ENCODE measurements at places on chromosomes 2 and 18.
A peak's percentile ranks its signal among the peaks of the same experiment; 100 is the strongest.

DNA sequence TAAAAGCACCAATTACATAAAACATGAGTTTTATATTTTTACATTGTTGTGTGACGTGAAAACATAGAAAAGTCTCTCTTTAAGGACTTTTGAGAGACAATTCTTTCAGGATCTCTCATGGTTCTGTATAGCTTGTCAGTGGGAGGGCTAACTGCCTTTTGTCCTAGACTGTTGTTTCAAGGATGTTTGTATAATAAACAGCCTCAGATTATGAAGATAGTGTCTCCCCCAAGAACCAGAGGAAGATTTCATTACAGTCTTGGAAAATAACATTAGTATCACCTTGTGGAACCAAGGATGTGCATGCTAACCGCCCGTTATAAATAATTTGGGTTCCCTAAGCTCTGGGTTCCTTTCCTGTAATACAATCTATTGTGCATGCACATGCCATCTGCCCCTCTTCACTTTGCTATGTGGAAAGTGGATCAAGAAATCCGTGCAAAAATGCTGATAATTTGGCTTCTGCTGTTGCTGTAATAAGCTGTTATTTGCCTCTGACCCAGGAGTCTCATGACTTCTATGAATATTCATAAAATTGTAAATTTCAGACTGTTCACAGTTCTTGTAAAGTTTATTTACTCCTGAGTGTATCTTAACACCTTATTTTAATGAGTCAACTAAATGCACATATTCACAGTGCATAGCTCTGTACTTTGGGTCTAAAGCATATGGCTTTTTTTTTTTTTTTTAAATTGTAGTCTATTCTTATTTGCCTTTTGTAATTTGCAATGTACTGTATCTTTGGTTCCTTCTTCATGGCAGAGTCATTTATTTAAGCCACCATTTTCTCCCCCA lies 265.5 kb downstream of the PTH2R start:
- DNase-seq, result no peak

- no peak for DNase-seq
Observed at GRCh38 chr2:201953880-201954279, 79.8 kb upstream of the FZD7 start.

GRCh38 chr2:233426619-233427342 lies 72.5 kb downstream of the DGKD start:
- DNase-seq, result peak; percentile 92

DNA sequence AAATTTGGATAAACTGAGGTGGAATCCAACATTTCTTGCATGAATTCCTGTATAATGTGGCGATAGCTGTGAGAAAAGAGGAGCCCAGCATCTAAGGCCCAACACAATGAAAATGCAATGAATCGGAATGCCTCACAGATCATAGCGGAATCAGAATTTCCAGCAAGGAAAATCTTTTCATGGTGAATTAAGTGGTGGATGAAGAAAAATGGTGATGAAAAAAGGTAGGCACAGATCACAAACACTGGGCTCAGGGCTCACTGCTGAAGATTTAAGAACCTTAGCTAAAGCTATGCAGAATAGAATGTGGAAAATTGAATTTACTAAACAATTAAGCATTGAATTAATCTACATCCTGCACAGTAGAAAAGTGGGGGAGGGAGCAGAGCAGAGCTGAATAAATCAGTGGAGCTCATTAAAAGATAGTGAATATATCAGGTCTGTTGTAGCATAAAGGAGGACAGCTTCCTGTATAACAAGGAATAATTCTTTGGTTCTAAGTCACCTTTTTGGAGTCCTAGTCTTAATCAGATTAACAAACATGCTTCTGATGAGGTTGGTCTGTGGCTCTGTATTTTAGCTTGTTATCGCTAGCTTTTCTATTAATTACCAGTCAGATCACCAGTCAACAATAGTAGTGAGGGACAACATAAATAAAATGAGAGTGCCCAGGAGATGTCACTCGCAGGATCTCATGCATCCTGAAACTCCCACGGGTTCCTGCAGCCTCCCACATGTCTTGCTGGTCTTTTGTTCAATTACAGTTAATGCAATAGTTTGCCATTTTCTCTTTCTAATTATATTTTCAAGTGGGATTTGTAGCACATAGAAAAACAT lies 27.0 kb downstream of the MEIS1 start:
- DNase-seq, result no peak

GRCh38 chr2:3282056-3282998 lies 95.3 kb downstream of the EIPR1 start:
- no peak for DNase-seq

DNA sequence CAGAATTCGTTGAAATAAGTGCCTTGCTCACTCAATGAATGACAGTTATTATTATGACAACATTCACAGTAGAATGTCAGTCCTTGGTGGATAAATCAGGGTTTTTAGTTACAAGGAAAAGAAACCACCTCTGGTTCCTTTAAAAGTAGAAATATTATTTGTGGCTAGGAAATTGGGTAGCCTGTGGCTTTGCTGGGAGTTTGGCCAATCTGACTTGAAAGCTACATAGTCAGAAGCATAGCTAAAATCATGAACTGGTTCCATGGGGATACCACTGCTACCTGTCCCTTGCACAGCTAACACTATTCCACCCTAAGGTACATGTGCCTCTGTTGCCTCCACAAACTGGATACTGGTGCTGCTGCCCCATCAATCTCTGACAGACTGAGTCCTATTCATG lies 12.8 kb upstream of the SMCHD1 start:
- DNase-seq, result no peak

- no peak for DNase-seq
Observed at GRCh38 chr2:216730871-216731270, 35.5 kb upstream of the IGFBP5 start.

- peak; percentile 49 for DNase-seq
Observed at GRCh38 chr2:56184500-56185011, 766 bp downstream of the CCDC85A start.

GRCh38 chr18:75104483-75104882 lies 104.5 kb downstream of the PTGR3 start:
- DNase-seq, result no peak

GRCh38 chr2:21371499-21372003 lies 247.8 kb downstream of the TDRD15 start:
- no peak for DNase-seq

DNA sequence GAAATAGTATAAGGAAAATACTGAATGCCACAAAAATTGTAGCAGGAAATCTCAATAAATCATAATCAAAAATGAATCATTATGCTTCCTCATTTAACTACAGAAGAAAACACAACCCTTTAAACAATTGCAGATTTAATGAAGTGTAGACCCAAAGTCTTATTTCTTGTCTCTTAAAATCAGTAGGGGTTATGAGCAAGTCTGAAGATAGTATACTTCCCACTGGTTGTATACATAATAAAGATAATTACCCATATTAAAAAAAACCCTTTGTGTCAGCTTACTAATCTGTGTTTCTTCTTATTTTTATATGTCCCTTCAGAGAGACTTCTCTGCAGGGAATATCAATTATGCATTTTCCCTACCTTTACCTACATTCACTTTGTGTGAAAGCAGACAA lies 504.7 kb downstream of the ERBB4 start:
- no peak for DNase-seq

- DNase-seq, result no peak
Observed at GRCh38 chr2:235647877-235648276, 154.0 kb downstream of the AGAP1 start.

DNA sequence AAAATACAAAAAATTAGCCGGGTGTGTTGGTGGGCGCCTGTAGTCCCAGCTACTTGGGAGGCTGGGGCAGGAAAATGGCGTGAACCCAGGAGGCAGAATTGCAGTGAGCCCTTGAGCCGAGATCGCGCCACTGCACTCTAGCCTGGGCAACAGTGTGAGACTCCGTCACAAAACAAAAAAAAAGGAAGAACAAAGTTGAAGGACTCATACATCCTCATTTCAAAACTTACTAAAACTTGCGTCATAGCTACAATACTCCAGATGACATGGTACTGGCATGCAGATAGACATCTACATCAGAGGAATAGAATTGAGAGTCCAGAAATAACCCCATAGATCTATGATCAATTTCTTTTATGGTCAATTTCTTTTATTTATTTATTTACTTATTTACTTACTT lies 13.6 kb upstream of the CYP27C1 start:
- DNase-seq, result no peak

DNA sequence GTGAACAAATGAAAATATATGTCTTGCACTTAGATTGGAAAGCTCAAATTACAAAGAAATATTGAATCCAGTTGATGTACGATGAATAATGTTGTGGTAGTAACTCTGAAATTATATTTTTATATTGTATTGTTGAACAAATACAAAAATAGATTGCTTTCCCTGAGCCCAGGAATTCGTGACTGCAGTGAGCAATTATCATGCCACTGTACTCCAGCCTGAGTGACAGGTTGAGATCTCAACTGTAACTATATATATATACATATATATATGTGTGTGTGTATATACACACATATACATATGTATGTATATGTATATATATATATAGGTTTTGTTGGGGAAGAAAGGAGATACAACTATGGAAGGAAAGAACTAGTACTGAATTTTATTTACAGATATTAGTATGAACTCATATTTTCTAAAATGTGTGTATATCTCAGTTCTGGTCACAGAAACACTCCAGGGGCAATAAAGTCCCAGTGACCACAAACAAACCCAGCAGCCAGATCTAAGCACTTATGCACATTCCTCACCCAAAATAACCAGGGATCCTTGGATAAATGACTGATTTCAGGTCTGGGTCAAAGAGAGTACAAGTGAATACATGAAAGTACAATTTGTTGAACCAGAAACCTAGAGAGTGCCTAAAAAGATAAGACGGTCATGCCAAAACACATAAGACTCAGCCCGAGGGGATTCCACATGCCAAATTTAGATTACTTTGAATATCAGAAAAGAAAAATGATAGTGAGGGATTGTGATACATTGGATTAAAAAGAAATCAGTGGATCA lies 146.3 kb downstream of the TMX3 start:
- no peak for DNase-seq

DNA sequence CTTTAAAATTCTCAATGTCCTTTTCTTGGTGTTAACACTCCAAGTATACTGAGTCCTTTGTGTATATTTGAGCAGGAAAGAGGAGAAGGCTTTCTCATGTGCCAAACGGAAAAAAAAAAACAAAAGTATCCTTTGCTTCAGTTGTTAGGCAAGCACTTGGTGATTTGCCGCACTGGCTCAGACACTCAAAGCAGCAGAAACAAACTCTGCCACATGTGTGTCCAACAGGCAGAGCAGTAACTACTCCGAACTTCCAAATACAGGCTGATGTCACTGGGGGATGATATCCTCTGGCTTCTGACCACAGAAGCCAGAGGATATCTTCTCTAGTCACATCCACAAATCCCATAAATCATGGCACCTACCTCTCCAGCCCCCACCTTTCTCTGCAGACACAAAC lies 108.0 kb upstream of the SALL3 start:
- no peak for DNase-seq

DNA sequence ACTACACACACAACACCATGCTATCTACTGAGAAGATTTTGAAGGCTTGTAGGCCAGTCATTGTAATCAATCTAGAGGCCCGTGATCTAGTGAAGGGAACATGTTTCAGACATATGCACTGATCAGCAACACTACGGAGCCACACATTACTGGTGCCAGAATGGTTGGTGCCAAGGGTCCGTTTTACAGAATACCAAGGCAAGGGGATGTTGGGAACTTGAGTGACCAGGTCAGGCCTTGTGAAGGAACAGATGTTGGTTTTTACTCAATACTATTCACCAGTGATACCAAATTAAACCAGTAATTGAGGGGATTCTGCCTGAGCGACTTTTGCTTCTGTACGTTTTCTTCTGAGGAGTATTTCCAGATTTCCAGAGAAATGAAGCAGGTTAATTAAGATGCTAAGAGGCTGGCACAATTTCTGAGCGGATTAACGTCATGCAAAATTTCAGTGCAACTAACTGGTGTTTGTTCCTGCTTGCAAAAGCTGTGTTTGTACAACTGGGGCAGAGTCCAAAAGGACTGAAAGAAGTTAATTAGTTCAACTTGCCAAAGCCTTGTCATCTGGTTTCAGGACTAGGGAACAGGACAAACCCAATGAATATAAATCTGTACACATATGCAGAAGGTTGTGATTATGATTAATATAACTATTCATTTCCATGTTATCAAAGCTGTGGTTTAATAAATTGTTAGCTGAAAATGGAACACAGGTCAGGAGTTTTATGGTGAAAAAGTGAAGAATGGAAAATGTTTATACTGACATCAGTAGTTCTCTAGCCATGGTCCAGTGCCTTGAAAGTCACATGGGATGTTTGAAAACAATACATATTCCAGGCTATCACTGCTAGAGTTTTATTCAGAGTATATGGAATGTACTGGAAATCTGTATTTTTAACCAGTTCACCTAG lies 432.1 kb upstream of the DCC start:
- no peak for DNase-seq

- no peak for DNase-seq
Observed at GRCh38 chr2:240297256-240298116, 138.0 kb upstream of the GPC1 start.

DNA sequence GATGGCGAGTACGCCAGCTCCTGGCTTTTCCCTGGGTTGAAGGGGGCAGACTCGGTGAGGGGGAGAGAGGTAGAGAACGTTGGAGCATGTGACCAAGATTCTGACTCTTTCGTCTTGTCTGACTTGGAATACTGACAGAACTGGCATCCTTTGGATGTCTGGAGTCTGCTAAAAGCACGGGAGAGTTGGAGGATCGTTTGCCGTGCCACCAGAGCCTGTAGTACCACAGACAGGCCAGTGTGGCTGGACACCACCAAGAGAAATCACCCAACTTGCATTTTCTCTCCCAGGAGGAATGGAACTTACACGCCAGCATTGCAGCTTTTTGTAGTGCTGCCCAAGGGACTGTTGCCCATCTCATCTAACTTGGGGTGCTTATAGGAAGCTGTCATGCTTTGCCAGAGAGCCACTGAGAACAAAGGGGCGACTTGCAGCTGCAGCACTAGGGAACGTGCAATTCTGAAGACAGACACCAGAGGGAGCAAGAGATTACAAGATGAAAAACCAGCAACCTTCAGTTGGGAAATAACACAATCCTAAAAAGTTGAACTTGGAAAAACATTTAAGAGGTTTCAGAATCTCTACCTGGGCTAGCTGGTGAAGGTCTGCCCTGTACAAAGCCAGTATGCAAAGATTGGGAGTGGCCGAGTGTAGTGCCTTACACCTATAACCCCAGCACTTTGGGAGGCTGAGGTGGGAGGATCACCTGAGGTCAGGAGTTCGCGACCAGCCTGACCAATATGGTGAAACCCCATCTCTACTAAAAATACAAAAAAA lies 24.1 kb downstream of the PSMG2 start:
- peak; percentile 76 for DNase-seq

Measured in EL (cell line).